ENCODE measurements at places on chromosomes 7 and 10.

DNA sequence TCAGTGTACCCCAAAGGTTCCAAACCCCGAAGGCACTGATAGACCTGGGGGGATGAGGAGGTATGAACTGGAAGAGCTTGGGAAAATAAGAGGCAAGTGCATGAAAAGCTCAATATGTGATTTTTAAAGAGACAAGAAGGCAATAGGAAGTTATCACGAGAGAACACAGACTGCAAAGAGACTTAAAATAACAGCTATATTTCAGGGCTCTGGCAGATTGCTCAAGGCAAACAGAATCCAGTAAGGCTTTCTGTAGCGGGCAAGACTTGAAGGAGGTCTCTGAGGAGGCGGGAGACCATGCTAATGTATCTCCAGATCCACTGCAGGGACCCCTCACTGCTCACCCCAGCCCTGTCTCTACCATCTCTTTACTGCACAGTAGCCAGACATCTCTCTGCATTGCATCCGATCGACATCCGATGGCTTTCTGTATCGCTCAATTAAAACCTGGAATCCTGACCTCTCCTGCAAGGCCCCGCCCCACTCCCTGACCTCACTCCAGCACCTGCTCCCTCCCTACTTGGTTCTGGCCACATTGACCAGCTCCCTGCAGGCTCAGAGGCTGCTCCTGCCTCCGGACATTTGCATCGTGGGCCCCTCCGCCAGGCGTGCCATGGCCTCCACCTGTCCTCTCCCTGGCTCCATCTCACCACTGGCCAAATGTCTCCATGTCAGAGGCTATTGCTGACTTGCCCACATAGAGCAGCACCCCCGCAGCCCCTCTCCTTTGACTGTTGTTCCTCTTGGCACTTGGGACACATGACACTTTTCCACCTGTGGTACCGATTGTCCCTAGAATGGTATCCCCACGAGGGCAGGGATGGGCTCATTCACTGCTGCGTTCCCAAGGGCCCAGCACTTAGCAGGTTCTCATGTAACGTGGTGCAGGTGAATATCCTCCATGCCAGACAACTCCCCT lies 118.0 kb downstream of the PRKAG2 start:
- no peak for DNase-seq

GRCh38 chr7:132806834-132807233 lies 230.6 kb upstream of the PLXNA4 start:
- no peak for DNase-seq

DNA sequence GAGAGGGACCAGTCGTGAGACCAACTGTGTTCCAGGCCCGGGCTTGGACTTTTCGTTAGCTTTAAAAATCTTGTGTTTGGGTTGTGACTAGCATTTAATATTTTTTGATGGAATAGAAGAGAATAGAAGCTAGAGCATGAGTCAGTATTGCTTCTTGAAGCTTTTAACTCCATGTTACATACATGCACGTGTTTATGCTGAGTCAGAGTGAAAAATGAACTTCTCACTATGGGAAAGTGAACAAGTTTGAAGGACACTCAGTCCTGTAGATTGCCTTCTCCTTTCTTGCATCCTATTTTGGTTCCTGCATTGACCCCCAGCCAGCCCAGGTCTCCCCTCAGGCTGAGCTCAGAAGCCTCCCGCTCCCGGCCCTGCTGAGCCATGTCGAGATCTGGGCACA lies 31.8 kb downstream of the GHRHR start:
- DNase-seq: no peak

DNA sequence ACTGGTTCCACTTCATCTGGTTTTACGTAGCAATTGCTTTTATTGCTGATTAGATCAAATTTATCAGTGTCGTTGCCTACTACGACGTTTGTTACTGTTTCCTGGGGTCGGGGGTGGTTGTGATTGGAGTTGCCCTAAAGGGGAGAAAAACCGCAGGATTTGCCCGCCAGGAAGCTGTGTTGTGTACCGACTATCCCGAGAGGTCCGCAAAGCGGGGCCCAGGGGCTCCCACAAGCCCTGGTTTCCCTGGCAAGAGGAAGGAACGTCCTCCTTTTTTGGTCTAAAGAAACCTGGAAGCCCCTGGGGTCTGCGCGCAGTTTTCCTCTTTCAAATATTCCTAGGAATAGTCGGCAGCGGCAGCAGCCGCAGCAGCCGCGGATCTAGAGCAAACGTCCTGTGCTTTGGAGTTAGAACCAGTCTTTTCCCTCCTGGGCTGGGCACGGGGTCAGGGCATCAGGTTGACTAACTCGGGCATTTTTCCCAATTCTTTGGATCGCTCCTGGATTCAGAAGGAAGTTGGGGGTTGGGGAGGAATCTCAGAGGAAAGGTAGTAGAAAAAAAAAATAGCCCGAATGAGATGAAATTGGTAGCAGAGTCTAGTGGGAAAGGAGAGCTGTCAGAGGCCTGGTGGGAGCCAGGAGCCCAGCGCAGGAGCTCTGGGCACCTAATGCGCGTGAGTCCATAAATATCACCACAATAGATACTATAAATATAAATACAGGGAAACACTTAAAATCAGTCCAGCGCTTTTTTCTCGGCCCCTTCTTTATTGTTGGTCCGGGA lies 4.6 kb downstream of the VAX1 start:
- no peak for DNase-seq

DNA sequence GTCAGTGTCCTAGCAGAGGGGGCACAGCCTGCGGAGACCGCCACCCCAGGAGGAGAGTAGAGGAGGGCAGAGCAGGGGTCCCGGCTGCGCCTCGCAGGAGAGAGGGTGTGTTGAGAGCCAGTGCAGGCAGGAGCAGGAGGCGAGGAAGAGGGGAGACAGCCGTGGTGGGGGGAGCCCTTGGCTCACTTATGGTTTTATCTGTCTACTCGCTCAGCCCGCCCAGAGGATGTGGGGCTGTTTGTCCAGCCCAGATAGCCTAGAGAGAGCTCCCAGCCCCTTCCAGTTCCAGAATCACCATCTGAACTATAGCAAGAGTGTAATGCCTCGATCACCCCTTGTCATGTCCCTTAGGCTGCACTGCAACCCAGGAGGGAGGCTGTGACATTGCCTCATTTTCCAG lies 26.6 kb downstream of the SLC29A3 start:
- DNase-seq: no peak

DNA sequence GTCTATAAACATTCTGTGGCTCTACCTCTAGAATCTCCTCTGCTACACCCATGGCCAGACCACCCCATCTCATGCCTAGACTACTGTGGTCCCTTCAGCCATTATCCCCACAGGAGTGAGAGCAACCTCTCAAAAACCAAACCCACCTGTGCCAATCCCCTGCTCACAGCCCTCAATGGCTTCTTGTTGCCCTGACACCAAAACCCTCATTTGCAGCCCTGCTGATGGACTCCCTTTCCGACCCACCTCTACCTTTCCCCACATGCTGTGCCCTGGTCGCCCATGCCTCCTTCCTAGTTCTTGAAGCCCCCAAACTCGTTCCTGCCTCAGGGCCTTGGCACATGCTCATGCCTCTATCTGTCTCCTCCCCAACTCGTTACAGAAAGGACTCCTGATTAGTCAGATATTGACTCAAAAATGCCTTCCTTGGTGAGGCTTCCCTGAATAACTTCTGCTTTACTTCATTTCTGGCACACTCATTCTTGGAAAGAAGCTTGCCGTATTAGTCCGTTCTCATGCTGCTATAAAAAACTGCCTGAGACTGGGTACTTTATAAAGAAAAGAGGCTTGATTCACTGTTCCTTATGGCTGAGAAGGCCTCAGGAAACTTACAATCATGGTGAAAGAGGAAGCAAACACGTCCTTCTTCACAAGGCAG lies 104.2 kb downstream of the TEX36 start:
- DNase-seq: no peak
